ENCODE measurements at places on chromosomes 12 and 14.

- no peak for DNase-seq
Observed at GRCh38 chr14:30757082-30757481, 117.3 kb upstream of the COCH start.

DNA sequence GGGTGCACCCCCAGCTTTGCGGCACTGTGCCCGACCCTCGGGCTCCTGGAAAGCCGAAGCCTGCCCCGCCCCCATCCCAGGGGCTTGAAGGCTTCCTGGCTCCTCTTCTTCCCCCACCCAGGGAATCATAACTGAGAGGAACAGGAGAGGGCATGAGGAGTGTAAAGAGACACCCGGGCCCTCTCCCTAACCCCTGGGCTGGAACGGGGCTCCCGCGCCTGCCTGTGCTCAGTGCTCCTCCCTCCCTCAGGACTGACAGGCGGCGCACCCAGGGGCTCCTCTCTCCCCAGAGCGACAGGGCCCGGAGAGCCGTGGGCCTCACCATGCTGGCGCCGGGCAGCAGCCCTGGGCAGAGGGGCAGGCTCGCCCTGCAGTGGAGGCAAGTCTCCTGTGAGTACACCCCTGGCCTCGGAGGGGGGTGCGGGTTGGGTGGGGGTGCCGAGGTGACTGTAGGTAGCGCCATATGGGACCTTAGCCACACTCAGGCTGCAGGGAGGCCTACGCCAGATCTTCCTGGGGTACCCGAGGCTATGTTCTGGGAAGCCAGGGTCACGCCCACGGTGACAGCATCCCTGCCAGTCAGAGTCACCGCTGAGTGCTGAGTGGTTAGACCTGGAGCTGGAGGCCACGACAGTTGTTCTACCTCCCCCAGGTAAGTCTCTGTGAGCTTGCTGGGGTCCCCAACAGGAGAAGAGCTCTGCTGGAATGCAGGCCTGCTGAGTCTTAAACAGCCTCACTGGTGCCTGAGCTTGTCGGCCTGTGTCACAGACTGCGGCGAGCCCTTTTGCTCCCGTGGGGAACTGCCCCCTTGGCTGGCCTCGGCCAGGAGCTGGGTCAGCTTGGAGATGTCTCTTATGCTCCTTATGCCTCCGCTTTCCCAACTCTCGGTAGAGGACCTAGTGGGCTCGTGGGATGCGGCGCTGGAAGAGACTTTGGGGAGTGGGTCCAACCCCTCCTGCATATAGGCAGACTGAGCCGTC, 7.8 kb downstream of the LRTM2 start:
- no peak for DNase-seq

GRCh38 chr12:87820524-87821202, 208.5 kb downstream of the C12orf50 start:
- DNase-seq: peak; percentile 50

GRCh38 chr14:76698191-76698590, 63.1 kb upstream of the VASH1 start:
- no peak for DNase-seq

- DNase-seq: no peak
Observed at GRCh38 chr14:74913393-74913910, 9.6 kb downstream of the RPS6KL1 start.

GRCh38 chr12:80837342-80837978, 100.3 kb downstream of the LIN7A start:
- DNase-seq: peak; percentile 75

GRCh38 chr14:50263321-50263720, 31.9 kb upstream of the SOS2 start:
- no peak for DNase-seq

GRCh38 chr12:93626160-93626559, 51.0 kb upstream of the CRADD start:
- DNase-seq: no peak

DNA sequence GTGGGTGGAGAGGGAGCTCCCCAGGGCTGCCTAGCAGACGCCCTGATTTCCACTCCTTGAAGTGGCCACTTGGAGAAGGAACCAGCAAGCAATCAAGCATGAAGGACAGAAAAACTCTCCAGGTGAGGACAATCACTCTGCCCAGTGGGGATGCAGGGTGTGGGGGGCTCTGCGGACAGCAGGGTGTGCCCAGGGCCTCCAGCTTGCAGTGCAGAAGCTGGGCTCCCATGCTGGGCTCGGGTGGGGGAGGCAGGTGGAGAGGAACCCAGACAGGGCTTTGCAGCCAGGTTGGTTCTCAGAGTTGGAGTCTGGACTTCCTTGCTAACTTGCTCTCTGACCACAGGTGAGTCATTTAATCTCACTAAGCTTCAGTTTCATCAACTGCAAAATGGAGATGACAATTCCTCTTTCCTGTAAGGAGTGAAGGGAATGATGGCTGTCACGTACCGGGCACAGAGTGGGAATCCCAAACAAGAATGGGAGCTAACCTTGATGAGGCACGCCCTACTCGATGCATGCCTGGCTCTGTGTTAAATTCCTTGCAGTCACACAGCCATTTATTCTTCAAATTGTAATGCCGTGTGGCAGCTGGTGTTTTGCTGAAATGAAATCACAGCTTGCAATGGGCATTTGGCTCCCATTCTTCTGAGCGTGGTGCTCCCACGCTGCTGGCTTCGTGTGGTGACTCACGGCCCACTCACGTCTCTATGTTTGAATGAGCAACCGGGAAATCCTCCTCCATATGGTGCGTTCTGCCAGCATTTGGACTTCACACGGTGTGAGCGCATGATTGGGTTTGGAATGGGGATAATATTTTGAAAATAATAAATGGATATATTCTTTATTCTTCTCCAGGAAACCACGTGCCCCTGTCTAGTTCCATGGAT, 75.2 kb downstream of the PRIMA1 start:
- no peak for DNase-seq

DNA sequence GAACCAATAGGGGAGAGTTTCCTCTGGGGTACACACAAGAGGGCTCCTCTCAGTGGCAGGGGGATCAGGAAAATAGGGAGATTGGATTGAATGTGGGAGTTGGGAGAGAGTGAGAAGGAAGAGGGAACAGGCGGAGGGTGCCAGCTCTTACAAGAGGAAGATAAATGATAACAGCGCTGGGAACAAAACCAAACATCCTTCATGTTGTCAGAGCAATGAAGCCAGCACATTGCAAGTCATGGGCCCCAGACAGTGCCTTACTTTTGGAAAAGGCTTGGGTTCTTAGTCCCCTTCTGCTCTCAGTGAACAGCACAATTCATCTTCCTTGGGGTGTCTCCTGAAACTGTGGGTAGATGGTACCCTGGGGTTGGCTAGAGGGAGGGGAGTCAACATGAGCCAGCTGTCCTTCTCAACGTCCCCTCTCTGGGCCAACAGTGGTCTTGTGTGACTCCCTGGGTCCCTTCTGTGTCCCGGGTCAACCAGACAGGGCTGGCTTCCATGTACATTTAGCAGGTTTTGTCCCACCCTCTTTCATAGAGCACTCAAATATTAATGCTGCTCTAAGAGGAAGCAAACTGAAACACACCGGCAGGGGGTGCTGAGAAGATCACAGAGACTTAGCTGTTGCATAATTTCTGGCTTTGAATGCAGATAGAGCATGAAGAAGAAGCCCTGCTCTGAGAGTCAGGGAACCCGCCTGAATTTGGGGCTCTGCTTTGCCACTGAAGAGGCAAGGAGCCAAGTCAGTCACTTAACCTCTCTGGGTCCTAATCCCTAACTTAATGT, 138.5 kb downstream of the ESRRB start:
- DNase-seq: no peak

DNA sequence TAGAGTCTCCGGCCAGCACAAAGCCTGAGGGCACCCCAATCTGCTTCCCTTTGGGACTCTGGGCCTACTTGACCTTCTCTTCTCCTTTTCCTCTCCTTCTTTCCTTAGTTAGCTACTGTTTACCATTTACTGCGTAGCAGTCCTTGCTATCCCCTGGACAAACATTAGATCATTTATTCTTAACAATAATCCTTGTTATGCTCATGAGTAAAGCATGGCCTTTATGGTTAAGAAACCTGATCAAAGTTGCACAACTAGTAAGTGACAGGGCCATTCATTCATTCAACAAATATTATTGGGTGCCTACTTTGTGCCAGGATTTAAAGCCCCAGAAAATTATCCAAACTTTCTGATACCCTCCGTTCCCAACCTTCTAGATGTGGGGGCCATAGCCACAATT, 3.2 kb upstream of the HDAC7 start:
- no peak for DNase-seq

DNA sequence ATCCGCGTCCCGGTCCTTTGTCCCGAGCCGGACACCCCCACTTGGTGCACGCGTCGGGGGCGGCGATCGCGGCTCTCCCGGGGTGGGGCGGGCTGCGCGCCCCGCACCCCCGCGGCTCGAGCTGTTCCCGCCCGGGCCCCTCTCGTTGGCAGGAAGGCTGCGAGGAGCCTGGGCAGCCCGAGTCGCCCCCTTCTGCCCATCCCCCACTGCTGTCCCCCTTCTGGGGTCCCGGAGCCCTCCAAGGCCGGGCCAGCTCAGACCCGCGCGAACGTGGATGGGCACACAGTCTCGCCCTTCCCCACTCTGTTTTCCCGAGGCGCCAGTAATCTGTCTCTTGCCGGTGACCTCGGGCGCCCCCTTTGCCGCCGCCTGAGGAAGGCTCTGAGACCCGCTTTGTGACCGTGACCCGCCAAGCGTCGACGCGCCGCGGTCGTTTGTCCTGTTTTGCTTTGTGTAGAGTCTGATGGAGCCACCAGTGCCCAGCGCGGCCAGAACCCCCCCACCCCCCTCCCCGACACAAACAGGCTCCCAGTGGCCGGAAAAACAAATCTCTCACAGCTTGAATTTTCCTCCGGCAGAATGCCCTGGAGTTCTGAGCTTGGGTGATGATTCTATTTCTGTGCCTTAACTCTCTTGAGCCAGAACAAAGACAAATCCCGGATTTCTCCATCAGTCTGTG, 610 bp downstream of the C14orf132 start:
- DNase-seq: peak; percentile 21

GRCh38 chr12:58248599-58248998, 307.2 kb downstream of the ATP23 start:
- no peak for DNase-seq

GRCh38 chr12:56528846-56529245, 7.2 kb downstream of the RBMS2 start:
- DNase-seq: peak; percentile 45

- DNase-seq: no peak
Observed at GRCh38 chr12:55679691-55680090, 28.0 kb downstream of the ITGA7 start.

DNA sequence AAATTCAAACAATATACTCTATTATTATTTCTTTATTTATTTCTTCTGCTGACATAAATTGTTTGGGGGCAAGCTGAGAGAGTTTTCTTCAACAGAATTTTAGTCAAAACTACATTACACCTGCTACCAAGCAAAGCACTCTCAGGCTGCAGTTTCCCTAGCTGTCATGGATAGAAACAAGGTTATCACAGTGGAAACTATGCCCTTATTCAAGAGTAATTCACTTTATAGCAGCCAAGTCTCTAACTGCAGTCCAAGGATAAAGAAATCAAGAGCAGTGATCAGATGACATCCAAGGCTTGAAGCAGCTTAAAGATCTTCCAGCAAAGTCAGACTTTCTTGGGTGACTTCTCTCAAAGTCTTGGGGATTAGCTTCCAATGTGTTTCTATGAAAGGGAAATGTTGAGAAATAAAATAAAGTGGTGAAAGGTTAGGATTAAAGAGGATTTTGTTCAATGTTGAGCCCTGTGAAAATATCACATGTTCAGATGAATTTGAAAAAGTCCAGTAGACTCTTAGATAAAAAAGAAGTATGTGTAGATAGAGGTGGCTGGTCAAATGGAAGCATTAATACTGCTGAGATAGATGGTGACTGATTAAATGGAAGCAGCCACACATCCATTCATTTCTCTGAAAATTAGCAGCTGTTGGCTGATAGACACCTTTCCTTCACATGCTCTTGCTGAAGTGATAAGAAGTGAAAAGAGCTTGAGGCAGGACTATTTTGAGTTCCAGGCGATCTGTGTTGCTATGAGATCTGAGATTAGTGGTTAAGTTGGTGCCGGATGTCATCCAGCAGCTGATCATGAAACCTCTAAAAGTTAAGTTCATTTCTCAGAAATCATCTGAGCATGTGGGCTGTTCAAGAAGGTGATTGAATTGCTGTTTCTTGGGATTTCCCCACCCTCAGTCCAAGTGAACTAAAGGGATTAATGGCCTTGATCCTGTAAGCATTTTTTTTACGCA, 257.8 kb upstream of the BTG1 start:
- DNase-seq: no peak

GRCh38 chr14:79093531-79093930, 923.4 kb downstream of the NRXN3 start:
- no peak for DNase-seq

- no peak for DNase-seq
Observed at GRCh38 chr12:19036673-19037357, 92.7 kb upstream of the PLEKHA5 start.

- no peak for DNase-seq
Observed at GRCh38 chr12:42234970-42235369, 3.1 kb downstream of the YAF2 start.

DNA sequence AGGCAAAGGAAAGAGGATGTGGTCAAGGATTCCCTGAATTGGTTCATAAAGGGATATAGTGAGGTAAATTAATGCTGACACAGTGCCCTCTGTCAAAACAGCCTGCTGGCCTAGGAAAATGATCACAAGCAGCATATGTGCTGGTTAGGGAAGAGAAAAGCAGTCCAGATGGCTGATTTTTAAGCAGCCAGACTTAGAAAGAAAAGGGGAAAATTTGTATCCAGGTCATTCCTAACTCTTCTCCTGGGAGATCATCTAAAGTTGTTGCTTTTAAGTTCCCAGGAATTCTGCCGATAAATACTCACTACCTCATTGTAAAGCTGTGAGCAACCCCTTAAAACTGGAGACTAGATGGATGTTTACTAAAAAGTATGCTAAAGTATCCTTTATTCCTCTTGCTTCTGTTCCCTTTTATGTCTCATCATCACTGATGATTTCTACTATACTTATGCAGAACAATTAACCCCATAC, 46.4 kb upstream of the CNOT2 start:
- peak; percentile 67 for DNase-seq

- no peak for DNase-seq
Observed at GRCh38 chr14:49566714-49567113, 19.5 kb downstream of the RPS29 start.

DNA sequence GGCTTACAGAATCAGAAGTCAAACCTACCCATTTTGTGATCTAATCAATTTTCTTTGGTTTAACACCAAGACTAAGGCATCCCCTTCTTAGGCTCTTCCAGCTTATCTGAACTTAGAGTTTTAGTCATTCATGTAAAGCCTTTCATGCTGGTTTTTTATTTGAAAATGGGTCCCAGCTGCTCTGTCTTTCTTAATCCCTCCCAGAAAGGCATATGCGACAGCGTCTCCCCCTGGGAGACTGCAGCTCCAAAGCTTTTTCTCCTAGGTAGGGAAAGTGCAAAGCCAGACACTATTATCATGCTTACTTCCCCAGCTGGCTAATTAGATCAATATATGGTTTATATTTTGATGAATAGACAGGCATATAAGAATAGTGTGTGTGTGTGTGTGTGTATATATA, 96.6 kb upstream of the E2F7 start:
- DNase-seq: no peak

DNA sequence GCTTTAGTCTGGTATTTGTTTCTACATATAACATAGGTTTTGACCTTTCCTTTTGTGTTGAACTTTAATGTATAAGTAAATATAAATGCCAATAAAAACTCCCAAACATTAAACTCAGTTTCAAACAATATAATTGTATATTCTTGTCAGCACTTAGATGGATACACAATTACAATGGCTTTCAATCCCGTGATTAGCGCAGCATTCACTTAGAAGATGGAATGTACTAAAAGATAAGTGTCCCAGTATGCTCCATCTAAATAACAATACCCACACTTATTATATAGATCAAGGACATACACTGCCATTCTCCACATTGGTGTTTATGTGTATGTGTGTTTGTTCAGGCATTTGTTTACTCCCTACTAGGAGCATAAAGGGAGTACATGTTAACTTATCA, 193.1 kb downstream of the SOX5 start:
- DNase-seq: no peak
